Stimulated activated CD4-positive, alpha-beta T cell treated with anti-CD3 and anti-CD28 coated beads, Interleukin-4, amount 100 ng/mL, for 48 hours (primary cell): ENCODE measurements at places on chromosomes 7 and 10.

DNA sequence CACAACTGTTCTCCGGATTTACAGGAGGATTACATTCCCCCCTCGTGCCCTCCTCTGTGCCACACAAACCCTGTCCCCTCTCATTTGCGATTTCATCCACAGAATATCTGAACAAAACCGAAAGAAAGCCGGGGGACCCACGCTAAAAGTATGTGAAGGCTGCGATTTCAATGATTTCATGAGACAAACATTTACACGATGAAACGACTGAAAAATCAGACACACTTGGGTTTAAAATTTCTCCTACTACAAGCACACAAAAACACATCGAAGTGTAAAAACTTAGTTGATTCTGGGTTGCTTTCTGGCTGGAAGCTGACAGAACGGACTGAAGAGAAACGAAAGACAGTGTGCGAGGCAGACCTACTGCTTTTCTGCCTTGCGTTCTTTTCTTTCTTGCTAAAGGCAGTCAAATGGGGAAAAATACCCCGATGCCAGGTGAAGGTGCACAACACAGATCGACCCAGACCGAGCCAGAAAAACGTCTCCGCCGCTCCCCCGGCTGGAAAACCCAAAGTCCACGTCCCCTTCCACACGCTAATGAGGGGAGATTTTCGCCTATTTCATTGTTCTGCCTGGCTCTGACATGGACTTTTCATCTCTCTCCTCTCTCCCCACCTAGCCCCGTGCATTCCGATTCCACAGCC, 1.2 kb downstream of the HIPK2 start:
- no peak for DNase-seq

DNA sequence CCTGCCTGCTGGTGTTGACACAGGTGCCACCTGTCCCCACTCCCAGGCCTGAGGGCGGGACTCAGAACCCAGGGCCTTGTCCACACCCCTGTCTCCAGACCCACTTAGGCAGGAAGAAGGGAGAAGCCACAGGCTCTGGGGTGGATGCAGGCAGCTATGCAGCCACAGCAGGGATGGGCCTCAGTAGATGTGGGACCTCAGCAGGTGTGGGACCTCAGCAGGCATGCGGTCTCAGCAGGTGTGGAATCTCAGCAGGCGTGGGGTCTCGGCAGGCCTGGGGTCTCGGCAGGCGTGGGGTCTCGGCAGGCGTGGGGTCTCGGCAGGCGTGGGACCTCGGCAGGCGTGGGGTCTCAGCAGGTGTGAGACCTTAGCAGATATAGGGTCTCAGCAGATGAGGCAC, 118.0 kb upstream of the PITRM1 start:
- no peak for DNase-seq

- no peak for DNase-seq
Observed at GRCh38 chr7:138755331-138755747, 42.5 kb upstream of the TMEM213 start.

- no peak for DNase-seq
Observed at GRCh38 chr10:8389630-8390029, 335.1 kb downstream of the GATA3 start.
